ENCODE measurements at places on chromosomes 3 and 15.

DNA sequence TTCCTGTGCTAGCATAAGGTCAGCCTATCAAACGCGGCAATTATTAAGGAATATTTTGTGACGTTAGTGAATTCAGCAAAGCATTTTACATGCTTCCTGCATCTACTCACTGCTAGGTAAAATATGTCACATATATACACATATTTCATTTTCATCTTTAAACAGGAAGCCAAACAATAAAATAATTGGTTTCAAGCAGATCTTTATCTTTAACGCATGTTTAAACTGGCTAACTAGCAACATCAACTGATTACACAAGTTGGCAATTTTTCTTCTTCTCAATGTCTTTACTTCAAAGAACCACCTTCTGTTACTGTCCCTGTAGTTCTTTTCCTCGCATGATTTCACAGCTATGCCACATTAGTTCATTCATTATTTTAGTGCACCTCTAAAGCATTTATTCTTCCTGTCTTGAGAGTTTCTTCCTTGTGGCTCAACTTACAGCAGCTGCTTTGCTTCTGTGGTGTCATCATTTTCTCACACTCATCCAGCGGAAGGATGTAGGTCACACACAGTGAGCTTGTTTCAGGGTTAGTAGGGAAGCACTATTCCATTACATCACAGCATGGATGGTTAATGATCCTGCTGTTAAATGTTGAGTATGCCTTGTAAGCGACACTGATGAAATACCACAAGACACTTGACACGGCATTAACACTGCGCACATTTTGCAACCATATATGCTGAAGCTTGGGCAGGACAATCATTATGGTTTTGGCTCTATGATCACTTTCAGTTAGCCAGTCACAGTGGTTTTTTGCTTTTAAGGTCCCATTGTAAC, 2.3 kb upstream of the BCHE start:
- no peak for DNase-seq

DNA sequence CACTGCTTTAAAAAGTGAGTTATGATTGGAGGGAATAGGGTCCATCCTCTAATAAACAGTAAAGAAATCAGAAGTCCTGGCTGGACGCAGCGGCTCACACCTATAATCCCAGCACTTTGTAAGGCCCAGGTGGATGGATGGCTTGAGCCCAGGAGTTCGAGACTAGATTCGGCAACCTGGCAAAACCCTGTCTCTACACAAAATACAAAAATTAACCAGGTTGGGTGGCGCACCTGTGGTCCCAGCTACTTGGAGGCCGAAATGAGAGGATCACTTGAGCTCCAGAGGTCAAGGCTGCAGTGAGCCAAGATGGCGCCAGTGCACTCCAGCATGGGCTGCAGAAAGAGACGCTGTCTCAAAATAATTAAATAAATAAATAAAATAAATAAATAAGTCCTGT, 171.2 kb downstream of the POTEB3 start:
- no peak for DNase-seq

- no peak for DNase-seq
These were observed 741 bp upstream of the ZNF106 start for GRCh38 chr15:42491539-42492225.

- DNase-seq = no peak
These were observed 126.1 kb upstream of the ABHD17C start for GRCh38 chr15:80568876-80569605.

GRCh38 chr3:73433687-73434086, 191.1 kb downstream of the PDZRN3 start:
- DNase-seq = no peak

GRCh38 chr3:97815149-97815917, 6.5 kb upstream of the CRYBG3 start:
- DNase-seq = peak; percentile 45

DNA sequence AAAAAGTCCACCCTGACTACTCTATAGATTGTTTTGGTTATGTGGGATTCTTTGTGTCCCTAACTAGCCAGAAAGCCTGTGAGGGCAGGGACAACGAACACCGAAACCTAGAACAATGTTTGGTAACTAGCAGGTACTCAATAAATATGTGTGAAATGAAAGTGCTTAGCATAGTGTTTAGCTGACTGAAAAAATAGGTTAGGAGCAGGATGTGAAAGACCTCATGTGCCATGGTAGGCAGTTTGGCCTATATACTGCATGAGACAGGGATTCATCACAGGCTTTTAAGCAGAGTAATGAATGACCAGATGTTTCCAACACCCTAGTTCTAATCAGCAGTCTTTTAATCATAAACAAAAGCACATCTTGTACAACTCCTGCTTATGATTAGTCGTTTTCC, 64.2 kb downstream of the MYO5A start:
- peak; percentile 5 for DNase-seq

DNA sequence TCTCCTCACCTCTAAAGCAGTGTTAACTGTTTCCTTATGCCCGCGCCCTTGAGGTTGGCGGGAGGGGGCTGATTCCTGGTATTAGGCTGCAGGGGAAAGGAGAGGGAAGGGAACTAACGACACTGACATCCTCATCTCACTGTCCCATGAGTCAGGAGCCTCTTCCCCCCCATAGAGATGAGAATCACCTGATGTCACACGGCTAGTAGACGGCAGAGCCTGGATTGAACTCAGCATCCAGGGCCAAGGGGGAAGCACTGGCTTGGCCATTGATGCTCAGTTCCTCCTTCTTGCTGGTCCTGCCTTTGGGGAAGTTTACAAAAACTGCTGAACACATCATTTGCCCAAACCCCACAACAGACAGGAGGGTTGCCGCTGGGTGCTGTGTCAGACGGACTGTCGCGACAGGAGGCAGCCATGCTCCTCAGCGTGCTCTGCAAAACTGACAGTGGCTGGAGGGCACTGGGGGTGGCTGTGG, 38.5 kb downstream of the IDH2 start:
- DNase-seq = no peak

DNA sequence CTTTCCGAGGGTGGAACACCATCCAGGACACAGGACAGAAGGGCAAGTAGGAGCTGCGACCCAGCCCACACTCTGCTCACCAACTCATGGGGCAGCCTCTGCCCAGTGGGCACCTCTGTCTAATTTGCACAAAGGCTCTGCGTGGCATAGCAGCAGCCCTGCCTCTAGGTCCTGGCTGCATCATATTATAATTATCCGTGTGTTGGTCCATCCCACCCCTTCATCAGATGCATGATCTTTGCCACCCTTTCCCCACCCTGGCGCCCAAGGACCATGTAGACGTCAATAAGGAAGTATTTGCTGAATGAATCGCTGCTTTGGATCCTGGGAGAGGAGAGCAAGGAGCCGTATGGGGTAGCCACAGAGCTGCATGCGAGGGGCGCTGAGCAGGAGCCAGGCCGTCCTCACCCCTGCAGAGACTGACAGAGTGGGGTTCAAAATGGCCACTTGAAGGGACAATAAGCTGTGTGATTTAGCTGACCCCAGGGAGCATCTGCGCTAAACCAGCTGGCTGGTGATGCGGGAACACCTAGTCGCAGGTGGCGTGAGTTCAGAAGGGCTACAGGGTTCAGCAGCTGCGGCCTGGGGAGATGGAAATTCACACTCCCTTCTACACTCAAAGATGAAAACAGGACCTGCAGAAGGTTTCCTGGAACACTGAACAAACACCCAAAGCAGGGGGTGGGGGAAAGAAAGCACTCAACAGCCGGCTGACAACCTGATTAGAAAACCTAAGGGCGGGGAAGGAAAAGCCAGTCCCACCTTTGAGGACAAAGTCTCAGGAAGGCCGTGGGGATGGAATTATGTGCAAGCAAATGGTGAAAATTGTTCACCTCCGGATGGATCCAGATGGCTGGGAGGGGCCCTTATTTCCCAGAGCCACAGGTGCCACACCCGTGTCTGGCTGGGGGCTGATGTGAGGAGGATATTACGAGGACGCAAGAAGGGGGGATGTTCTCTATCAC, 6.4 kb downstream of the MGLL start:
- DNase-seq = no peak

GRCh38 chr3:189369636-189370035, 197.9 kb downstream of the TPRG1 start:
- no peak for DNase-seq

DNA sequence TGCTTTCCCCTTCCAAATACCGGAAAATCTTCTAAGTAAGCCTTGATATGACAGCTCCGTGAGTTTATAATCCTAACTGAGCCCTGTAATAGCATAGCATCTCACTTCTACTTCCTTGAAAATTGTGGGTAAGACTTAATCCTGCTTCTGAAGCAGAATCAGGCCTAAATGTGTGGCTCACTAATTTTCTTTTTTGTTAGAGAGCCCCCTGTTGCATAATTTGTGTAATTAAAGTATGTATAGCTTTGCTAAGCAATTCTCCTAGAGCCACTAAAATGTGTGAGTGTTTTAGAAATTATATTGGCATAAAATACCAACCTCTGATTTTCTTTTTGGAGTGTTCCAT, 304.4 kb downstream of the FGF12 start:
- no peak for DNase-seq

DNA sequence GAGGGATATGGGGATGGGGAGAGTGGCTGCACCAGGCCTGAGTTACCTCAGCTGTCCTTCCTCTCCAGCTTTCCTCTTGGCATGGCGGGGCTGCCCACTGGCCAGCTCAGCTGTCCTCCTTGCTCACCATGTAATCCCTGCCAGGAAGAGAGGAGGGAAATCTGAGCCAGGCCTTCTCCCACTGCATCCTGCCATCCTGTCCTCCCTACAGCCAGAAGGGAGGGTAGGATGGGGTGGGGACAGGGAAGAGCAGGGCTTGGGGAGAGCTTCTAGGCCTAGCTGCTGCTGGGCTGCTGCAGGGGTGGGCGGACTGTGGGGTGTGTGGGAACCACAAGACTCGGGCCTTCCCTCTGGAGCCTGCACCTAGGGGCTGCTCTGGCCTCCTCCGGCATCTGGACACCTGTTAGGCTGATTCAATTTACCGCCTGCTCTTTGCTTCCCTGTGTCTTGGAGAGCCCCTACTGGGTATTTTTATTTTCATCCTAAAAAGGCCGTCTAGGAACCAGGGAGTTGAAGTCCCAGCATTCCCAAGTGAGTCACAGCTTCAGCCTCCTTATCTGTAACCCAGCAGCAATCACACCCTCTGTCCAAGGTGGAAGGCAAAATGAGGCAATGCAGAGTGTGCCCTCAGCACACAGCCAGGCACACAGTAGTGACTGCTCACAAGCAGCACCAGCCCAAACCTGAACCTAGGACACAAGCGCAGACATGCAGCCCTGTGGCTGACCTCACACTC, 13.1 kb upstream of the KY start:
- no peak for DNase-seq

DNA sequence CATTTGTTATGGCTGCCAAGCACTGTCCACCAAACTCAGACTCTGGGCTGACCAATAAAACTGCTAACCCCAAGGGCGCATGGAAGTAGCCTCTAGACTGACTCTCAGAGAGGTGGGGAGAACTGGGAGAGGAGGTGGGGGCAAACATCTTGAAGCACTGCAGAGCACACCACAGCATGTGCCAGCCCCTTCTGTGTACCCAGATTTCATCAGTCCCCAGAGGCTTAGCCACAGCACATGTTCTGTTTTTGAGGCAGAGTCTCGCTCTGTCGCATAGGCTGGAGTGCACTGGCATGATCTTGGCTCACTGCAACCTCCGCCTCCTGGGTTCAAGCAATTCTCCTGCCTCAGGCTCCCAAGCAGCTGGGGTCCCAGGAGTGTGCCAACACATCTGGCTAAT, 119.5 kb upstream of the SPATA12 start:
- no peak for DNase-seq

DNA sequence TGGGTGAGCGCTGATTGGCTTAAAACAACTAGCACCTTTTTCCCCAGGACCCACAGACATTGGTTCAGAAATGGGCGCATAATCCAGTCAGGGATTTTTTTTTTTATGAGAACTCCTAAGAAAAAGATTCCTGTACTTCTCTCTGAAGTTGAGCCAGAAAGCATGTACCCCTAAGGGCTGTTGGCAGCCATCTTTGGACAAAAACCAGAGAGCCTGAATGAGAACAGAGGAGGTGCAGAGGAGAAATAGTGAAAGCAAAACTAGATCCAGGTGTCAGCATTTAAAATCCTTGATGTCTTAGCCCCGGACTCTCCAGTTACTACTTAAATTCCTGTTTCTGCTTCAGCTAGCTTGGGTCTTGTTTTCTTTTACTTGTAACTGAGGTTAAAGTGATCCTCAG, 1.9 kb upstream of the SLC27A2 start:
- no peak for DNase-seq

DNA sequence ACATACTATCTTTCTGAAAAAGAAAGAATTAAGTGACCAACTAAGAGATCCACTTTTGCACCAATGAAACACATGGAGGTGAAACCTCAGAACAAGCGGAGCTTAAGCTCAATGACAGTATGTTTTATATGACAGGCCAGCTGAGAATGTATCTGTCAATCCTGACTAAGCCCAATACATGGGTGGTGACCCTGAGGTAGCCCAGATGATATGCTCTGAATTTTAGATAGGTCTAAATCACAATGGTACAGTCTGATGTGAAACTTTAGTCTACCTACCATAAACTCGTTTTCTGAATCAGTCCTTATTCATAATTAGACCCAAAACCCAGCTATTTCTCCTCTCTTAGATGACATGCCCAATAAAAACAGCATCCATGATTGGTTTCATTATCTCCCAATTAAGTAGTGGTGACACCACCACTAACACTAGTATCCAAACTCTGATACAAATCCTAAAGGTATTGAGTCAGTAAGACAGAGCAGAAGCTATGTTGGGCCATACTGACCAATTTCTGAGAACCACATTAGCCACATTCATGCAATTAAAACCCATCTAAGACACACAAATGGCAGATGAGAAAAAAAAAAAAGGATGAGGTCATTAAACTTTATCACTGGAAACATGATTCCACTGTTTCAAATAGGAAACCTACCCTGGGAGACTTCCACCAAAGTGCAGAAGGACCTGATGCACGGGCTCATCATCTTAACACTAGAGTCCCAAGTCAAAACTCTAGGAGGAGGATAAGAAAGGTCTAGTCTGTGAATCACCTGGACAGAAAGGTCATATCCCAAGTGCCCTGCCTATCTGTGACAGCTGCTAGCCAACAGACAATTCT, 20.6 kb downstream of the CMTM6 start:
- DNase-seq = no peak

DNA sequence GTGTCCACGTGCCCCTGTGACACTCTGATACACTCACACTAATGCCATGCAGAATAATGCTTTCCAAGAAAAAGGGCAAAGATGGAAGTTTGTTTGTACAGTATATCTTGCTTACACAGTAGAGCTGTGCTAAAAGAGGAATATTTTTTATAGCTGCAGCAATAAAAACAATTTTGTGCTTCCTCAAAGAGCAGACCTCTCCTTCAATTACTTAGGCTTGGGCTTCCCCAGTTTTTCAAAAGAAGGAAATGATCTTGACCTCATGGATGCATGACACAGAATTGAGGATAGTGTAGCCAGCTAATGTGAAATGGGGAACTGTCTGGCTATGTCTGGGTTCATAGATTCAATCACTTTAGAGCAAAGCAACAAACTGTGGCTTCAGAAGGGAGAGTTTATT, 137.4 kb downstream of the STT3B start:
- DNase-seq = no peak

- peak; percentile 16 for DNase-seq
These were observed 256.5 kb downstream of the THRB start for GRCh38 chr3:24237971-24238706.

- no peak for DNase-seq
These were observed 44.4 kb upstream of the GK5 start for GRCh38 chr3:142269767-142270166.

Data from CD4-positive, alpha-beta T cell treated with Interleukin-17A for 4 hours (primary cell).